Globus pallidus (tissue), 1 donor: ENCODE measurements at places on chromosomes 7 and 10.
A peak's percentile ranks its signal among the peaks of the same experiment; 100 is the strongest.

DNA sequence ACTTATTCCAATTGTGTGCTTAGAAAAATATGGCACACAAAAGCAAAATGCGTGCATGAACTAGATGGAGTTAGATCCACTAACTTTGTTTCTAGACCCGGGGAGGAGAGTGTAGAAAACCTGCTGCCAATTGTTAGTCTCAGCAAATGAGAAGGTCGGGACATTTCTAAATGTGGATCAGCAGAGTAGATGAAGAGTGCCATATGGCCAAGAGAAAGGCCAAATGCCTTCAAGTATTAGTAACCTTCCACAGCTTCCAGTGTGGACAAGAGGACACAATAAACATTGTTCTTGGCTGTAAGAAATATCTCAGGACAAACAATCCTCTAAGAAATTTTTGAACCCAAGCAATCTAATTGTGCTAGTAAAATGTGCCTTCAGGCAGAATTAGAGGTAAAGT, 690.3 kb downstream of the REEP3 start:
- DNase-seq, result no peak

DNA sequence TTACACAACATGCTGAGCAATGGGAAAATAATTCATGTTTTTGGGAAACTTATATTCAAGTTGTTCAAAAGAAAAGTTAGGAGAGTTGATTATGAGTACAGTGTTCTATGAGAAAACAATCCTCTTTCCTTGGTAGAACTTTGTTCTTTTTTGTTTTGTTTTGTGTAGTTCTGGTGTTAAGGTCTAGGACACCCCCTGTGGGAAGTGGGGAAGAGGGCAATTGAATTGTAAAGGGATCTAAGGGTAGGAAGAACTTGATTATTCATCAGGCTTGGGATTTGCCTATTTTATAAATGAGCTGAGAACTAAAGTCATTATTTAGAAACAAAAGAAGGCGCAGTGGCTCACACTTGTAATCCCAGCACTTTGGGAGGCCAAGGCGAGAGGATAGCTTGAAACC, 25.9 kb upstream of the CDK13 start:
- no peak for DNase-seq

- DNase-seq, result no peak
Measured at GRCh38 chr7:149197675-149198074, 2.3 kb downstream of the ZNF282 start.

GRCh38 chr10:90846746-90847145, 11.1 kb downstream of the HTR7 start:
- no peak for DNase-seq

DNA sequence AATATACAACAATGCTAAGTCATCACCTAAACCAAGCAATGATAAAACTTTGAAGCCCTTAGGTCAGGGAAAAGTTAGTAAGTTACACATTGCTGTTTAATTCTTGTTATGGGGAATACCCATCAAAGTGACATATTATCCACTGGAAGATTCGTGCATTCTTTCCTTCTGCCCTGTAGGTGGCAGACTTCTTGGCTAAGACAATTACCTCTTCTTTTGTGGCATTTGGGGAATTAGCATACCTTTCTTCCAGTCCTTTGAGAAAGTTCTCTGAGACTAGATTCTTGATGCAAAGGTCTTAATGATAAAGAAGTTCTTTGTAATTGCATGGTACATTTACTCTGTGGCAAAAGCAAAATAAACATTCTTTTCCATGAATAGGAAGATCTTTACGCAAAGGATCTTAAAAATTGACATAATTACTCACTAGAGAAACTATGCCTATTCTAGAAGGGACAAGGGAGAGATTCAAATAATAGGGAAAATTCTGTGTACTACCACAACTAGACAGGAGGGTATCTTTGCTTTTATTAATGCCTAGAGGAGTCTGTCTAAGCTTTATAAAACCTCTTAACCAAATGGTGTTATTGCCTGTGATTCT, 395.9 kb downstream of the GRM8 start:
- DNase-seq, result peak; percentile 2

DNA sequence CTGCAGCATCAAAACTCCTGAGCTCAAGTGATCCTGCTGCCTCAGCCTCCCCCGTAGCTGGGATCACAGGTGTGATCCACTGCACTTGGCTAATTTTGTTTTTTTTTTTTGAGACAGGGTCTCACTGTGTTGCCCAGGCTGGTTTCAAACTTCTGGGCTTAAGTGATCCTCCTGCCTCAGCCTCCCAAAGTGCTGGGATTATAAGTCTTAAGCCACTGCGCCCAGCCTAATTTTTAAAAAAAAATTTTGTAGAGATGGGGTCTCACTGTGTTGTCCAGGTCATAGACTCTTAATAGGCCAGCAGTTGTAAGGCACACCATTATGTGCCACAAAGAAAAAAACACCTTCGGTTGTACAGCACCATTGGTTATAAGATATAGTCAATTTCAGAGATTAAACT, 122.4 kb downstream of the MAPK8 start:
- no peak for DNase-seq

- DNase-seq, result no peak
Measured at GRCh38 chr7:123533929-123534382, 439 bp downstream of the IQUB start.

- DNase-seq, result no peak
Measured at GRCh38 chr10:44258019-44258418, 126.9 kb downstream of the CXCL12 start.

DNA sequence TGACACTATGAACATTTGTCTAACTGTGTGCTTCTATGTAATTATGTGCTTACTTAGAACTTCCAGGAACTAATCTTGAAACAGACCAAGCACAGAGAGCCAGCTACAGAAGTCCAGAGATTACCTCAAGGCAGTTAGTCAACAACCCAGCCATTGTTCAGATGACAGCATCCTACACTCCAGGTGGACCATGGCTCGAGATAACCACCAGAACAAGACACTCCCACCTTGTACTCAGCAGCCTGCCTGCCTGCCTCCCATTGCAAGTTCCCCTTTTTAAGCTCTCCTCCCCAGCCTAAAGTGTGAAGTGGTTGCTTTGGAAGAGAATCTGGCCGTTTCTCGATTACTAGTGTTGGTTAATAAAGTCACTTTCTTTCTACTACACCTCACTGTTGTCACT, 1080.6 kb upstream of the LRRN3 start:
- no peak for DNase-seq

DNA sequence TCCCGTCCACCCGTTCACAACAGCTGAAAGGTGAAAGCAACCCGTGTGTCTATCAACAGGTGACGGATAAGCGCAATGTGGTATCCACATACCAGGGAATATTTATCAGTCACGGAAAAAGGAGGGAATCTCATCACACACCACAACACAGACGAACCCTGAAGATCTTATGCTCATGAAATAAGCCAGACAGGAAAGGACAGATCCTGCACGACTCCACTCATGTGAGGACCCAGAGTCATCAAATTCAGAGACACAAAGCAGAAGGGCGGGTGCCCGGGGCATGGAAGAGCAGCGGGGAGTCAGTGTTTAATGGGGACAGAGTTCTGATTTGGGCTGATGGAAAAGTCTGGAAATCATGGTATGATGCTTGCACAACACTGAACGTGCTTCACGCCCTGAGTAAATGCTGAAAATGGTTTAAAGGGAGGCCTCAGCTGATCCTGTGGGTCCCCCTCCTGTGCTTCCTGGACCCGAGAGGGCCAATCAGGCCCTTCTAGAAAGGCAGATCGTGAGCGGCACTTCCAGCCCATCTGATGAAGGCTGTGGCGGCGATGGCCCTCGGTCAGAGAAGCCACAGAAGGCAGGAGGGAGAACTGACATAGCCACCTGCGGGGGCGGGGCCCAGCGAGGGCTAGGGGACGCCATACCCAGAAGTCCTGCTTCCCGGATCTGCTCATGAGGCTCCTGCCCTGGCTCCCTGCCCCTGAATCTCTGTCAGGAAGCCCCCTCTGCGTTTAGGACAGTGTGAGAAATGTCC, 19.1 kb downstream of the WDR86 start:
- no peak for DNase-seq

DNA sequence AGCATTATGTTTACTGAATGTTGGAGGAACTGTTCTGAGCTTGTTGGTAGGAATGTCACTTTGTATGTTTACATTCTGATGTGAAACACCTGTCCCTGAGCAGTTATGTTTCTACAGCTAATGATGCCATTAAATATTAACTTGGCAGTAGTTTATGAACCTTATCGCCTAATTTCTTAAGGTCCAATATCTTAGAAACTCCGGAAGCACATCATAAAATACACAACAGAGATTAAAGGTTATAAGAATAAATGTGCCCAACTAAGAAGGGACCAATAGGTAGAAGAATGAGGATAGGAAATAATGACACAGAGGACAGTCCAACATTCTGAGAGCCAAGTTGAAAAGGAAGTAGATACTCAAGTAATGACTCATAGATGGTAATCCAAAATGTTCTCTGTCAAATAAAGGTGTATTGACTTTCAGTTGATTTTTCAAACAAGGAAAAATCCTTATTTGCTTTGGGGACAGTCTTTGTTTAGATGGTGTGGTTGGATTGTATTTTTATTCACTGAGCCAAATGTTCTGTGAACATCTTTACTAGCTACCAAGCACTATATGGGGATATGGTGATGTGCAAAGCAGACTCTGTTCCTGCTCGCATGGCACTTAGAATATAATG, 31.9 kb downstream of the LCOR start:
- no peak for DNase-seq

- DNase-seq, result no peak
Measured at GRCh38 chr7:125644109-125644508, 714.5 kb upstream of the POT1 start.

- DNase-seq, result peak; percentile 71
Measured at GRCh38 chr10:70714245-70714644, 41.9 kb downstream of the ADAMTS14 start.

GRCh38 chr10:3869036-3869435, 84.0 kb upstream of the KLF6 start:
- DNase-seq, result no peak
